ENCODE measurements at places on chromosomes 4 and X.
A peak's percentile ranks its signal among the peaks of the same experiment; 100 is the strongest.

DNA sequence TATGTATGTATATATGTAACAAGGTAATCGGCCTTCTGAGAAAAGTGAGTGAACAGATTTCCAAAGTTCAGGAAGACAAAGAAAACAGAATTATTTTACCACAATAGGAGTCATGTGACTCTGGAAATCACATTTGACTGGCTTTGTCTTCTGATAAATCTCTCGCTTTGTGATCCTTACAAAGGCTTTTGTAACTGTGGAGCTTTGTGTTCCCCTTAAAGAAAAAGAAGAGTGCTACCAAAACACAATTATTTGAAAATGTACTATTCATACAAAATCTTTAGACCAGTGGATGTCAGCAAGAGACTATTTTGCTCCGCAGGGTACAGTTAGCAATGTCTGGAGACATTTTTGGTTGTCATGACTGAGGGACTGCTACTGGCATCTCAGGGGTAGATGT lies 238.8 kb downstream of the LDB2 start:
- DNase-seq, result no peak

DNA sequence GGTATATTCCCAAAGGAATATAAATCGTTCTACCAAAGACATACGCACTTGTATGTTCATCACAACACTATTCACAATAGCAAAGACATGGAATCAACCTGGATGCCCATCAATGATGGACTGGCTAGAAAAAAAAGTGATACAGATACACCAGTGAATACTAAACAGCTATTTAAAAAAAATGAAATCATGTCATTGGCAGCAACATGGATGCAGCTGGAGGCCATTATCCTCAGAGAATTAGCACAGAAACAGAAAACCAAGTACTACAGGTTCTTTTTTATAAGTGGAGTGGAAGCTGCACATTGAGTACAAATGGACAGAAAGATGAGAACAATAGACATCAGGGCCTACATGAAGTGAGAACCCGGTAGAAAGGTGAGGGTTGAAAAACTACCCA lies 81.4 kb downstream of the ANTXR2 start:
- no peak for DNase-seq

DNA sequence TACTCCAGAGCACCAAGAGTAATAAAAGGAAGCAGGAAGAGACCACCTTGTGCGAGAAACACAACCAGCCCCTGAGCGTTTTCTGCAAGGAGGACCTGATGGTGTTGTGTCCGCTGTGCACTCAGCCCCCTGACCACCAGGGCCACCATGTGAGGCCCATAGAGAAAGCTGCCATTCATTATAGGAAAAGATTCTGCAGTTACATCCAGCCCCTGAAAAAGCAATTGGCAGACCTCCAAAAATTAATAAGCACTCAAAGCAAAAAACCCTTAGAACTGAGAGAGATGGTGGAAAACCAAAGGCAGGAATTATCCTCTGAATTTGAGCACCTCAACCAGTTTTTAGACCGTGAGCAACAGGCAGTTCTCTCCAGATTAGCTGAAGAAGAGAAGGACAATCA lies 5.7 kb downstream of the TRIM75 start:
- no peak for DNase-seq

GRCh38 chrX:632366-633042 lies 1.9 kb downstream of the SHOX start:
- DNase-seq, result no peak

DNA sequence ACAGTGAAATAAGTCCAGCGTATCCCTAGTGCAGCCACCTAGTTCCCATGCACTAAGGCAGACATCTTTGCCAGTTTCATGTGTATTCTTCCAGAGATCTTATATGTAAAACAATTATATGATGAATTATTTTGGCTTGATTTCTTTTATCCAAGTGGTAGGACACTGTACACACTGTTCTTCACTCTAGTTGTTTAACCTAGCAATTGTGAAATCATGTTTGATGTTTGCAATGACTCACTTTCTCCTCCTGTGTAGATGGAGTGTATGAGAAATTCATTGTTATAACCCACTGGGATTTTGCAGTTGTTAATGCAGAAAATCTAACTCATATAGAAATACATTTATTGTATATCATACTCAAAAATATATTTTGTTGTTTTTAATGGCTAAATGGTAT lies 17.5 kb upstream of the TBC1D1 start:
- peak; percentile 78 for DNase-seq

Data from NB4 (cell line).